ENCODE measurements at places on chromosomes 1 and 21. TPM values are rescaled to one million over a fixed set of nuclear protein-coding genes. Genes with fewer than 3 reads are reported as not detected.

HCRTR1 gene
- polyA plus RNA-seq = 6.5 TPM

DPT gene
- 1.6 TPM for polyA plus RNA-seq

TARBP1 gene
- polyA plus RNA-seq = 75.9 TPM

CNKSR1 gene
- 11.2 TPM for polyA plus RNA-seq

PLA2G2E gene
- polyA plus RNA-seq = not detected

ZSCAN20 gene
- polyA plus RNA-seq = 3.1 TPM

NPHP4 gene
- 19.2 TPM for polyA plus RNA-seq

ST6GALNAC3 gene
- 17.2 TPM for polyA plus RNA-seq

SPATA21 gene
- 0.59 TPM for polyA plus RNA-seq

GUCA2B gene
- not detected for polyA plus RNA-seq

HSD3B1 gene
- polyA plus RNA-seq = 1.3 TPM

BECN2 gene
- not detected for polyA plus RNA-seq

TRIM17 gene
- polyA plus RNA-seq = 6.1 TPM

OR2L8 gene
- polyA plus RNA-seq = not detected

TOMM40L gene
- polyA plus RNA-seq = 23.8 TPM

HAPLN2 gene
- polyA plus RNA-seq = 38.8 TPM

NBPF1 gene
- 112 TPM for polyA plus RNA-seq

All from spinal cord (tissue), 10 donors.